Activated T-helper 1 cell treated with anti-CD3 and anti-CD28 coated beads, Interleukin-2, amount 50 U/mL, for 16 hours (primary cell): ENCODE measurements at places on chromosomes 13 and 19.

DNA sequence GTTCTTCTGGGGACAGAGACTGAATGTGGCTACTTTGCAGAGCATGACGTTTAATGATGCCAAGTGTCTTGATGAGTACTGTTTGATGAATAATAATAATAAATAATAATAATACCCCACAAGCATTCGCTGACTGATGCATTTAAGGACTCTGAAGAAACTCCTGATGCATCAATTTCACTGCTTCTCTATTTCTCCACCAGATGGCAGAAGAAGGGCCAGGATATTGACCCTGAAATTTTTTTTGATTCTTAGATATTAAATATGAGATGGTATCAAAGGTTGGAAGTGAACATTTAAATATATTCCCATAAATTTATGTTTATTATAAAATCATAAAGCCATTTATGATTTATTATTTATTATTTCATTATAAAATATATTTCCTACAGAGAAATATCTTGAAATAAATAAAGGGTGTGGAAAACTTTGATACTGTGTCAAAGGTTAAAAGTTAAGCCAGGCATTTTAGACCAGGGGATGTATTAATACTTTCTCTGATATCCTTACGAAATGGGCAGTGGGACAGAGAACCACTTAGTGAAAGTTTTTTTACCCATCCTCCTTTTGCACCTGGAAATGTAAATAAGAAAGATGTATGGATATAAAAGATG lies 170.9 kb downstream of the LACC1 start:
- DNase-seq: no peak

GRCh38 chr19:57850553-57851017 lies 926 bp downstream of the ZNF587 start:
- no peak for DNase-seq

DNA sequence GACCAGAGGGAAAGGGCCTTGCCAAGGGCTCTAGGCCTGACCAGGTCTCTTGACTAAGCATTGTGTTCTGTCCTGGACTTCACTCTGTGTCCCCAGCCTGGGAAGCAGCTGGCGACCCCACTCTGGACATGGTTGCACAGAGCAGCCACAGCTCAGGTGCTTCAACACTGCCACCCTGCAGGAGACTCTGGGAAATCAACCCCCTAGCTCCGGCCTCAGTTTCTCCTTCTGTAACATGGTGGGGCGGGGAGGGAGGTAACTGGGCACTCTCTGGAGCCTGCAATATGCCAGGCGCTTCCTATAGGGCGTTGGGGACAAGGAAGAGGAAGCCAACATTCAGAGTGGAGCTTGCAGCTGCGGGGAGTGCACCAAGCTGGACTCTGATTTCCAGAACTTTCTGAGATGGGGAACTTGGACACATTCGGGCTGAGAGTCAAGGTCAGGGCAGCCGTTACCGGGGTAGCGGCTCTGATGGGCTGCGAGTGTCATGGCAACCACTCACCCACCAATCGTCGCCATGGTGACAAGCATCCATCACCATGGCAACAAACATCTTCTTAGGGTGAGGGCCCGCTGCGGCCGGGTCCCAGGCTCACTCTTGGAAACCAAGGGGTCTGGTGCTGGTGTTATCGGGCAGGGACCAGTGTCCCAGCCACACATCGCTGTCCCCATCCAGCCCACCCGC lies 12.8 kb downstream of the F2RL3 start:
- no peak for DNase-seq

DNA sequence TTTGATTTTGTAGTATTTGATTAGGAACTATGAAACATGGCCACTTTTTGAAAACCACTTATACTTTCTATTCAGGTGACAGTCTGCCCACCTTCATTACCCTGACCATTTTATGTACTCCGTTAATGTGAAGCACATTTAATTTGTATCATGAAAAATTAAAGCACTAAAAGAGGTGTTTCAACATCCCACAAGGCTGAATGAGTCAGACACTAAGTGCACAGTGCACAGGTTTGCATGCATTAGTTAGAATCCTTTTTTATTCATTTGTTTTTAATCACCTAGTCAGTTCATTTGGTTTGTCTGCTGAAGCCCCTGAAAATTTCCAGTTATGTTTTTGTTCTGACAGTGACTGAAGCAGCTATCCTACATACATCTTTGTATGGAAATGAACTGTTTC lies 271.0 kb downstream of the SLITRK5 start:
- no peak for DNase-seq

- no peak for DNase-seq
Observed at GRCh38 chr13:78636495-78636894, 22.5 kb downstream of the OBI1 start.

DNA sequence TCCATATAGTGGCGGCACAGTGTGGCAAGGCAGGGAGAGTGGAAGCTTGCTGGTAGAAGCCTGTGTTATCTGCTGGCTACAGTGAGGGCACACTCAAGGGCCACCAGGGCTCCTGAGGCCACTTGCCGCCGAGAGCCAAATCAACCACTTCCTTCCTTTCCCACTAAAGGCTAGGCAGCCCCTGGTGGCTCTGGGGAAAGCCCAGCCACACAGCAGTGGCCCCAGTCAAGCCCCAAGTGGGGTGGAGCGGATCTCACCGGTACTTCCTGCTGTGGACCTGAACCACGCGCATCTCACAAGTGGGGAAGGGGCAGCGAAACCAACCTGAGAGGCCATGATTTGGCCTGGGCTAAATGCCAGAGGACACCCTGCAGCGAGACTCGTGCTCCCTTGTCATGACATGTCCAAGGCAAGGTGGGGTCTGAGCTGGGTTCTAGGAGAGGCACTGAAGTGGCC lies 21.9 kb upstream of the SLC35E1 start:
- no peak for DNase-seq

- DNase-seq: no peak
Observed at GRCh38 chr19:31121501-31121900, 227.7 kb downstream of the TSHZ3 start.
